Osteoblast (primary cell): ENCODE measurements at places on chromosomes 5 and 9. TPM values are rescaled to one million over a fixed set of nuclear protein-coding genes. Genes with fewer than 3 reads are reported as not detected.

FAM221B gene
- total RNA-seq = not detected in 2 replicates

TPPP gene
- total RNA-seq = not detected in 2 replicates

CNTNAP3B gene
- 15.0 and 30.8 TPM in 2 replicates for total RNA-seq

PTPA gene
- 64.8 and 73.5 TPM in 2 replicates for total RNA-seq

PCDHGC5 gene
- total RNA-seq = 3.6 and 5.3 TPM in 2 replicates

PTGDS gene
- total RNA-seq = 37.4 and 57.9 TPM in 2 replicates

F2RL1 gene
- total RNA-seq = 1.8 and 5.3 TPM in 2 replicates

AHRR gene
- total RNA-seq = 52.2 and 54.6 TPM in 2 replicates
